Stimulated activated CD8-positive, alpha-beta memory T cell treated with anti-CD3 and anti-CD28 coated beads, Interleukin-15, amount 100 ng/mL, for 4 hours (primary cell): ENCODE measurements at places on chromosomes 7 and 10.

DNA sequence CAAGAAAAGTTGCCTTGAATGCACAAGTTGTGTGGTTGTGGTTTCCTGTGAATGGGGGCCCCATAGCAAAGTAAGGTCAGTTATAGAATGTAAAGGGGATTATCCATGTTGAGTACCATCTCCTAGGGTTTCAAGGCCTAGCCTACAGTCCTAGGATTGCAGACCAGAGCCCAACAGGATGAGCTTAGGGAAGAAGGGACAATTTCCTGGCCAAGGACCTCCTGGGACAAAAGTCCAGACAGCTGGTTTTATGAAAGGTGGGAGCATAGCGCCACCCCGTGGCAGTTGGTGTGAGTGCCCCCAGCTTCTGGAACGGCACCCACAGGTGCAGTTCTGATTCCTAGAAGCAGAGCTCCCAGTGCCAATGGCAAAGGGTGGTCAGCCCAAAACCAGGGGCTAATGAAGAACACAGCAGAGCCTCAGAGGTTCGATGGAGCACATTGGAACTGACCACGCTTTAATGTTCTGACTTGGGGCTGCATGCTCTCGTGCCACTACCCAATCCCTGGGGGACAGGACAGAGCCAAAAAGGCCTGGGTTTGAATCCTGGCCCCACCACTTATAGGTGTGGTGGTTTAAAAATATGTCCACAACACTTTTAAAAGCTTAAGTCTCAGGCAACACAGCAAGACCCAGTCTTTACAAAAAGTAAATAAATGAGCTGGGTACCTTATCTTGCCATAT lies 25.8 kb upstream of the TMEM120A start:
- DNase-seq, result peak; percentile 31

DNA sequence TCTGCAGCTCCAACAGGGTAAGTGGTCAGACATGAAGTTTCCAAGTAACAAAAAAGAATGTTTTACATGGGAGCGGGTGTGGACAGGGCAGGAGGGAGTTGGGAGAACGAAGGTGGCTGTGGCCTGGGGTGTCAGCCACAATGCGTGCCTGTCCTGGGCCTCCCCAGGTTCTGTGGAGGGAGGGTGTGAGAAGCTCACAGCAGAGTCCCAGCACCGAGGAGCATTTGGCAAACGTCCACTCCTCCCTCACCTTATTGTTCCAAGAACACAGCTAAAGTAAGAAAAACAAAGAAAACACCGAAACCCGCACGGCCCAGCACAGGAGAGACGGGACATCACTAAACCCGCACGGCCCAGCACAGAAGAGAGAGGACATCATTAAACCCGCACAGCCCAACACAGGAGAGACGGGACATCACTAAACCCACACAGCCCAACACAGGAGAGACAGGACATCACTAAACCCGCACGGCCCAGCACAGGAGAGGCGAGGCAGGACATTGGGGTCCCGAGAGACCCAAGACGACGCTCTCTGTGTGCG lies 226.4 kb downstream of the MAD1L1 start:
- no peak for DNase-seq

GRCh38 chr7:117809958-117810357 lies 63.3 kb downstream of the CTTNBP2 start:
- DNase-seq, result no peak

DNA sequence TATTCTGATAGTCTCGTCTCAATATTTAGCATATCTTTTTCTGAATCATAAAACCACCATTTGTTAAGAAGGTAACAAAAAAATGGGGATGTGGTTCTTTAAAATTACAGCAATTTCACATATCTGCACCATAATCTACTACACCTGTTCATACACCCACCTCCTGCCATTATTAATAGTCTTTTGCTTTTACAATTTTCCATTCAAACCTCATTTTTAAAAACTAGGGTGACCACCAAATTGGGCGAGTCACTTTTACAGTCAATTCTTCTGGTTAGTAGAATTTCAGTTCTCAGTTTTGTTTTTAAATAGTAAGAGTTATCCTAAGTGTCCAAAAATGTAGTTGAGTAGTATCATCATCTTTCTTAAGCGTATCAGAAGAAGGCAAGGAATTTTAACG lies 48.4 kb upstream of the GSAP start:
- no peak for DNase-seq

GRCh38 chr7:55517191-55517633 lies 55.1 kb downstream of the VOPP1 start:
- DNase-seq, result no peak

DNA sequence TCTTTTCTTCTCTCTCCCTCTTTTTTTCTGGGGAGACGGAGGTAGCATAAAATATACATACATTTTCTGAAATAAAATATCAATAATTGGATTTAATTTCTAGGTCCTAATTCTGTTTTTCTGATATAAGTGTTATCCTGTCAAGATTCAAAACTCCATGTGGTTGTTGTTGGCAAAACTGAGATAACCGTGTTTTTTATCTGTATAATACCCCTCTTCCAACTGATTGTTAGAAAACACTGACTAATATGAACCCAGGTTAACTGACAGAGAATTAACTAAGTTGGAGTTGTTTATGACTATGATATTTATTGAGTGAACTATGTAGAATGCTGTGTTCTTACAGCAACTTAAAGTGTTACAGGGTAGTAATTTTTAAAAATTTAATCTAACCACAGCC lies 236.5 kb upstream of the KAT6B start:
- no peak for DNase-seq

DNA sequence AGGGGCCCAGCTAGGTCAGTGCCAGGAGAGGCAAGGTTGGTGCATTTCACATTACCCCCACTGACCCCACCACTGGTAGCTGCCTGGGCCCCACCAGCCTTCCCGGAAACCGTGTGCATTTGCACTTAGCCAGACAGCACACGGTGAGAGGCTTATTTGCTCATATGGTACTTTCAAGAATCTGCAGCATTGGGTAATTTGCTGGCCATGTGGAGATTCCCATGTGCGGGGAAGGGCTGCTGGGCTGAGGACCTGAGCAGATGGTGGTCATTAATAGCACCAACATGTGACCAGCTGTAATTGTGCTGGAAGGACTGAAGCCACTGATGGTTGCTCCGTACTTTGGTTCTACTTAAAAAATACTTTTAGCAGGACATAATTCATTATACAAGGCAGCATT lies 323.8 kb downstream of the DPP6 start:
- DNase-seq, result no peak

- DNase-seq, result peak; percentile 5
Measured at GRCh38 chr10:3972460-3973301, 187.7 kb upstream of the KLF6 start.

GRCh38 chr7:39924122-39924521 lies 25.9 kb upstream of the CDK13 start:
- no peak for DNase-seq

- no peak for DNase-seq
Measured at GRCh38 chr10:132762267-132762666, 23.7 kb downstream of the NKX6-2 start.
